ENCODE measurements at places on chromosomes 5 and 9. TPM values are rescaled to one million over a fixed set of nuclear protein-coding genes. Genes with fewer than 3 reads are reported as not detected.

DNA sequence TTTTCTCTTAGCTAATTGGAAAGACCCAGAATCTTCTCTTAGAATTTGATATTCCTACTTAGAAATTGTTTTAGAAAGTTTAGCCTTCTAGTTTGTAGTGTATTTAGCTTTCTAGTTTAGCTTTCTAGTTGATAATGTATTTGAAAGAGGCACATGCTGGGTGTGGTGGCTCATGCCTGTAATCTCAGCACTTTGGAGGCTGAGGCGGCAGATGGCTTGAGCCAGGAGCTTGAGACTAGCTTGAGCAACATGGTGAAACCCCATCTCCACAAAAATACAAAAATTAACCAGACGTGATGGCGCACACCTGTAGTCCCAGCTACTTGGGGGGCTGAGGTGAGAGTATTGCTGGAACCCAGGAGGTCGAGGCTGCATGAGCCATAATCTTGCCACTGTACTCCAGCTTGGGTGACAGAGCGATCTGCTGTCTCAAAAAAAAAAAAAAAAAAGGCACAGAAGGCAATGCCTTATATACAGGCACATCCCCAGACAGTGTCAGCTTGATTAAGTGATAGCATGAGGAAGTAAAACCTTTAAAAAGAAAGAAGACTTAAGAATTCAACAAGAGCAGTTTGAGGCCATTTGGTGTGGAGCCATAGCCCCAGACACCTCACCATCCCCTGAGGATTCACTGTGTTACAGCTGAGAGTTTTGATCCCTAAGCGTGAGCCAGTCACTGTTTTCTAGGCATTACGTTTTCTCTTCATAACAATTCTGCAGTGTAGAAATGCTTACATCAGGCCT is 34.6 kb downstream of the ZSWIM6 start:
- no peak for DNase-seq

GRCh38 chr5:100232736-100233135 is 302.4 kb upstream of the FAM174A start:
- DNase-seq = no peak

DNA sequence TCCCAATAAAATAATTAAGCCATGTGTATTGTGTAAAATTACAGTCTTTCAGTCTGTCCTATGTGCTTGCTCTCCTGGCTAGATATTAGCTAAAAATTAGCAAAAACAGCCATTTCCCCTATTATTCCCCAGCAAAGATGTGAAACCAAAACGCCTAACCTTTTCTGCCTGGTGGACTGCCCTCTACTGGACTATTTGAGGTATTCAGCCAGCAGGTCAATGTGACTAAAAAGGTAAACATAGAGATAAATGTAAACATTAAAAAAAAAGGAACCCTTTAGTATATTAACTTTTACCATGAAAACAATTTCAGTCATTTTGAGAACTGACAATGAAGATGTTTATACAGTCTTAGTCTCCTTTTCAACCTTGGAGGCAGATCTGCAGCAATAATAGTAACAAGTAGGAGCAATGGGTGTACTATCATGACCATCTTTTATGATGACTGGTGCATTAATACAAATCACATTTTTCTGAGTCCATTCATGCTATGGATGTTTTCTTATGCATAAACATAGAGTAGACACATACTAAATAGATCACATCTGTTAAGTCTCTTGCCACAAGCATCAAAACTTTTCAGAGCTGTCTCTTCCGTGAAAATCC is 10.1 kb downstream of the ATG12 start:
- peak; percentile 50 for DNase-seq

DNA sequence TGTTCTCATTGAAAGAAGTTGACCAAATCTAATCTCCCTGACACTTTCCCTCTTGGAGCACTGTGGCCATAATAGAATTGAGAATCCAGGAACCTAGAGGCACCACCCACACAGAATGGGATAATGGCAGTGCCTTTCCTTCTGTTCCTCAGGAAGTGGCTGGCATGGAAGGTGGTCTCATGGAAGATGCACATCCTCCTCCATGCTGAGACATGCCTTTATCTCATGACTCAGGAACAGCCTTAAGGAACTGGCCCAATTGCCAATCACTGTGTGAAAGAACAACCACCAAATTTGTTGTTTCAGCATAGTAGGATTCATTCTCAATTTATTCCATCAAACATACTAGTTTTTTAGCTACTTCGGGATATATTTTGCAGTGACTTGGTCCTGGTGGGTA is 137.5 kb upstream of the RASGRF2 start:
- DNase-seq = no peak

GRCh38 chr5:118017536-118017935 is 970.8 kb downstream of the DTWD2 start:
- no peak for DNase-seq

- no peak for DNase-seq
These were observed 304.3 kb upstream of the ARRDC3 start for GRCh38 chr5:91687430-91687829.

DNA sequence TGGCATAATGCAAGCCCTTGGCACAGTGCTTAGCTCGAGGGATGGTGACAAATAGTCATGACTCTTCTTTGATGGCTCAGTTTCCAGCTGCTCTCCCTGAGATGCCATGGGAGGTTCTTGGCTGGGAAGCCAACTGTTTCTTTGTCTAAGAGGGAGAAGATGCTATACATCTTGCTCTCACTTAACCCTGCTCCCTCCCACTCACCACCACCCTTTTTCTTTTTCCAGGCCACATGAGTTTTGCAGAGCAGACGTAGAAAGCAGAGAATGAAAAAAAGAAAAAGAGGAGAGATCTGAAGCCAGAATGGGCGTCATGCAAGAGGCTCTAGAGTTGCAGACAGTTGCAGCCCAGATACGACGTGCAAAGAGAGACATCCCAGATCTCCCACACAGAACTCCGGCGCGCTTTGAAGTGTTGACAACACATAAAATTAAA is 160.5 kb downstream of the FGF18 start:
- DNase-seq = no peak

GRCh38 chr9:129204840-129205239 is 26.8 kb upstream of the IER5L start:
- DNase-seq = no peak

DNA sequence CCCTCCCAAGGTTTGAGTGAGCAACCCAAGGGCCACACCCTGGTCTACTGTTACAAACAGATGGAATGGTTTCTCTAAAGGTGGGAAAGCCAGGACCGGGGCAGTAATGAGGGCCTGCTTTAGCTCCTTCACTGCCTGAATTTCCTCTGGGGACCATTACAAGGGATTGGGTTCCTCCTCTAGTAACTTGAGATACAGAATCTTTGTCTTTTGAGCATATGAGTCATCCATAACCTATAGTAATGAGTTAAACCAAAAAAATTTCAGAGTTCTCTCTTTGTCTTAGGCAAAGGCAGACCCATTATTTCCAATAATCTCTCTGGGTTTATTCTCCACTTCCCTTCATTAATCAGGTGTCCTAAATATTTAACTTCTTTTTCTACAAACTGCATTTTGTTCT is 618.8 kb downstream of the HINT1 start:
- DNase-seq = no peak

DNA sequence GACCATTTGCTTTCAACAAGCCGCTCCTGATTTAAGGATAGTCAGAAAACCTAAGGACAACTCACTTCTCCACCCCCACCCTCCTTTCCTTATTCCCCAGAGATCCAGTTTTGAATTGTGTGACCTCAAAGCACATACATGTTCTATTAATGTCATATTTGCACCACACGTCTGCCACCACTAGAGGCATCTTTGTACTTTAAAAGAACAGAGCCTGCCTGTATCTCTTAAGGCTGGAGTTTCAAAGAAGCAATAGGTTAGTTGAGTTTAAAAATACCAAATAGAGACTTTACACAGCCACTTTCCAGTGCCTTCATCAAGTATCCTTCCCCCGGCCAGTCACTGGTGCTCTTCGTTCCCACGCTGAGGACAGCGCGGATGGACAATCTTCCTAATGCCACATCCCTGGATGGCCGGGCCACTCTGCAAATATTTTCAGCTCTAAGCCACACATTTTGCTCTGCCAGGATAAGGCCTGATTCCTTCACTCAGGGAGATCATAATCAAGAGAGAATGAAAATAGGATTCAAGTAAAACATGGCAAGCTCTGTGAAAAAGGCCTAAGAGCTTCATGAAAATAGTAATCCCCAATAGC is 146.3 kb downstream of the SNCAIP start:
- peak; percentile 12 for DNase-seq

- no peak for DNase-seq
These were observed 426.2 kb downstream of the ANXA1 start for GRCh38 chr9:73577848-73578247.

DNA sequence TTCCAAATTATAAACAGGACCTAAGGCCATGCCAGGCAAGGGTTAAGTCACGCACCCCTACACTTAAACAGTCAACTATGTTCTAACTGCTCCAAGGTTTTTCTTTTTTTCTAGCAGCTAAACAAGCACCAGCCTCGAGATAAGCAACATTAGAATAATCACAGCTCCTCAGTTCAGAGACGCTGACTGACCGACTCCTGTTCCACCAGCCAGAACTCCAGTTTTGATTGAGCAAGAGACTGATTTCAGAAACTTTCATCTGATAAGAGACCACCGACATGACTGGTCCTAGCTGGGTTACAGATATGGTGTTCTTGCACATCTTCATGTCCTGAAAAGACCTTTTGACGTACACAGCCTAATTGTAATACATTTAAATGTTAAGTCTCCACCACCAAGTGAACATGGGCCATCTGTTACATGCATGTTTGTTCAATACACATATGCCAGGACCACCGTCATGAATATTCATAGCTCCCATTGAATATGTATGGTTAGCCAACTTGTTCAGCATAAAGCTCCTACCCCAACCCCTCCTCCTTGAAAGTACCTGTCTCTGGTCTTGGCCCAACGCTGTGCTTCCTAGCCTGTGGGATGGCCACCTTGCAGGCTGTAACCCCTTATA is 23.7 kb upstream of the OTULINL start:
- DNase-seq = no peak

DNA sequence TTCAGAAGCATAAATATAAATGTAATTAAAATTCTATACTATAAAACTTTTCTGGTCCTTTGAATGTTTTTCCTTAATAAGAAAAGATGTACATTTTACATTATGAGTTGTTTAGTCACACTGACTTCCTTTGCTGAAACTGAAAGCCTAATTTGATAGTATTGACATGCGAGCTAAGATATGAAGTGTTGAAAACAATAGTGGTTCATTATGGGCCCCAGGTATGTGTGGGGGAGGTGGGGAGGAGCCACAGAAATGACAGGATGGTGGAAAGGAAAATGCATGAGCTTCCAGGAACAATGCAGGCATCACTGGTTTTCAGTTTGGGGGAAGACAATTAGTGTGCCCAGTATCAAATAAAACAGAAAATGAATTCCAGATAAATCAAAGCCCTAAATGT is 35.4 kb upstream of the RLN1 start:
- DNase-seq = no peak

GRCh38 chr9:76022317-76022716 is 131.8 kb downstream of the PCSK5 start:
- DNase-seq = no peak

GRCh38 chr9:108743901-108744371 is 111.8 kb downstream of the ACTL7B start:
- DNase-seq = no peak

DNA sequence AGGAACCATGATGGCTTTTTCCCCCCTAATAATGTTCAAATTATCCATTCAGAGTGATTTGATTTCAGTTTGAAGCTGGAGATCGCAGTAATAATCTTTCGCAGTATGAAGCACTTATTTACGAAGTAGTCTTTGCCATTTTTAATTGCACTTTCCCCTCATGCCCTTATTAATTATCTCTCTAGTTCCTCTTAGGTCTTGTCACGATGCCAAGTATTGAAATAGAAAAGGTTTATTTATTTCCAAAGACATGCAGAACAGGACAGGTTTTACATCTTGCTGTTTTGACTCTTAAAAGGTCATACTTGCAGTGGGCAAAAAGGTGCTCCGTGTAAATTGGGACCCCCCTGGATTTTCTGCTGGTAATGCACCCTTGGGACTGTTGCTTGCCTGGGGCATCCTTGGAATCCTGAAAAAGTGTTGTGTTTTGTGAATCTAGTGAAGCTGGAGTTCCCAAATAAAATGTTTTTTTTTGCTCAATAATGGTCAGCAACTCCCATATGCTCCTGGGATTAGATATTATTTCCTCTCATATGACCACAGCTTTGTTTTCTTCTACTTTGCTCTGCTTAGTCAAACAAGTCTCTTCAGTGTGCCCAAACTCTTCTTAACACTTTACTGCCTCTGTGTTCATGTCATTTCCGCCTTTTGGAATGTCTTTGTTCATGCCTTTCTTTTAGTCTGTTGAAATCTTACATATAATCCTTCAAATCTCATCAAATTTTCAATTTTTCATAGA is 278.3 kb downstream of the TMEM38B start:
- DNase-seq = no peak

DNA sequence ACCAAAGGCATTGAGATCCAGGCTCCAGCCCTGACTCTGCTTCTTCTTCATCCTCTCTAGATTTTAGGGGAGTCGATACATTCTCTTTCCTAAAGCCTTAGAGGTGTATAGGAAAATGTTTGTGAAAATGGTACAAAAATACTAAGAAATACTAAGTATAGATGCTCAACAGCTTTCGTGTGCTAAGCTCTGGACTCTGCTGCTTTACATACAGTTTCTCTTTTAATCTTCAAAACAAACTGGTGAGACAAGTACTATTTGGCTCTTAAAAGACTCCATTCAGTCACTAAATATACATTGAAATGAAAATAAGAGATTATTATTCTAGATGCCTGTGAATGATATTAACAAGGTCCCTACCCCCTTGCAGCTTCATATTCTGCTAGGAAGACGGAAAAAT is 174.5 kb upstream of the TRPM3 start:
- no peak for DNase-seq

DNA sequence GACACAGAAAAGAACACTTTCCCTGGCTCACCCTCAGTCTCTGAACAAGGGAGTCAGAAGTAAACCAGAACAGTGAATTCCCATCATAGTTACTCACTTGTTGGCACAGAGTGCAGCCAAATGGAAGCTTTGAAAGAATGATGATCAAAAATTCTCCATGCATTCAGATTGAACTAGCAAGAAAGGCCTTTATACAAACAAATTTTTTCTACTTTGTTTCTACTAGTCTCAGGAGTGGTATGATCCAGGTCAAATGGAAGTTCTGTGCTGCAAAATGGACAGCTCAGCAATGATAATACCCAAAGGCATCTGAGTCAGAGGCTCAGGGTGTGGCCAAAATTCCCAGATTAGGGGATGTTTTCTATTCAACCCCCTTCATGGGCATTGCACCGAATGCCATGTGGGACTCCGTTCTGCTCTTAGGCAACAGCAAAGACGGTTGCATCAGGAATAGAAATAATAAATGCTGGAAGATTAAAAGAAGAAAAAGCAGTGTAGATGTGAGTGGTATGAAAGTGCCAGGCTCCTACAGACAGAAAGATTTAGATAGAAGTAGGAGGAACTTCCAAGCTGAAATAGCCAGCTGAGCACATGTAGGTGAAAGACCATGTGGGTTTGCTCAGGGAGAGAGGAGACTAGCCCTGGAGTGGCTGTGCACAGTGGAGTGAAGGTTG is 24.0 kb upstream of the ASPN start:
- peak; percentile 18 for DNase-seq

IRX2 gene
- total RNA-seq = 30.6 TPM

SPATA31C2 gene
- not detected for total RNA-seq

TERT gene
- total RNA-seq = 1.5 TPM

LIX1 gene
- total RNA-seq = not detected

WHRN gene
- total RNA-seq = 7.2 TPM

NOXA1 gene
- total RNA-seq = 0.92 TPM

RHOBTB3 gene
- 148 TPM for total RNA-seq

MLANA gene
- not detected for total RNA-seq

RASGRF2 gene
- 0.37 TPM for total RNA-seq

ANKRD18B gene
- 7.9 TPM for total RNA-seq

PCDHB8 gene
- total RNA-seq = 0.14 TPM

GFPT2 gene
- total RNA-seq = 10.6 TPM

ZFP2 gene
- 0.35 TPM for total RNA-seq

FNIP1 gene
- 20.7 TPM for total RNA-seq
